ENCODE measurements at places on chromosomes 6 and 20.

GRCh38 chr6:36187446-36187845 lies 9.1 kb upstream of the BRPF3 start:
- no peak for DNase-seq

- no peak for DNase-seq
Measured at GRCh38 chr6:29827579-29828470, at the start of gene HLA-G. Gene HLA-G (plus strand): TSS chr6:29827825. CDS start chr6:29827845, 20 bp downstream.

- DNase-seq, result no peak
Measured at GRCh38 chr6:36695414-36695813, 2.2 kb upstream of the RAB44 start.

GRCh38 chr6:92023410-92023966 lies 1395.9 kb downstream of the EPHA7 start:
- DNase-seq, result no peak

GRCh38 chr6:15616261-15616660 lies 46.6 kb downstream of the DTNBP1 start:
- DNase-seq, result no peak

GRCh38 chr20:58227391-58228102 lies 906 bp downstream of the ANKRD60 start:
- no peak for DNase-seq

DNA sequence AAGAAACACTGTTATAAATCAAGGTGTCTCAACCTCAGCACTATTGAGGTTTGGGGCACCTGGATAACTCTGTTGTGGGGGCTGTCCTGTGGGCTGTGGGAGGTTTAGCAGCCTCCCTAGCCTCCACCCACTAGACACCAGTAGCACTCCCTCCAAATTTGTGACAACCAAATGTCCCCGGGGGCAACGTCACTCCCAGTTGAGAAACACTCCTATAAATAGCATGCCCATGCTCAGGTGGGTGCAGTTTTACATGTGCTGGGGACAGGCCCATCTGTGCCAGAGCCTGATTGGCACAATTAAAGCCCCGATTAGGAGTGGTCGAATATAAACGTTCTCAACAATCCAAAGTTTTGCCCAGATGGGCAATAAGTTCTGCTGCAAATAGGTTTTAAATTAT lies 78.9 kb downstream of the FAM50B start:
- no peak for DNase-seq

GRCh38 chr20:19695081-19695480 lies 63.0 kb upstream of the RIN2 start:
- DNase-seq, result no peak

DNA sequence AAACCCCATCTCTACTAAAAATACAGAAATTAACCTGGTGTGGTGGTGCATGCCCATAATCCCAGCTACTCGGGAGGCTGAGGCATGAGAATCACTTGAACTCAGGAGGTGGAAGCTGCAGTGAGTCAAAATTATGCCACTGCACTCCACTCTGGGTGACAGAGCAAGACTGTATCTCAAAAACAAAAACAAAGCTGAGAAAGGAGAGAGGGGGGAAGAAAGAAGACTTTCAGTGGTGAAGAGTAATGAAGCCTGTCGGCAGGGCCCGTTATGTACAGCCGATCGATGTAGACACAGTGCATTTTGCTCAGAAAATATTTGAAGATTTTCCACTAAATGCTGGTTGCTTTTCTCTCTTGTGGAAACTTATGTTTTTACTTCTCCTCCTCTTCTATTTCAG lies 13.8 kb downstream of the VAPB start:
- DNase-seq, result no peak

DNA sequence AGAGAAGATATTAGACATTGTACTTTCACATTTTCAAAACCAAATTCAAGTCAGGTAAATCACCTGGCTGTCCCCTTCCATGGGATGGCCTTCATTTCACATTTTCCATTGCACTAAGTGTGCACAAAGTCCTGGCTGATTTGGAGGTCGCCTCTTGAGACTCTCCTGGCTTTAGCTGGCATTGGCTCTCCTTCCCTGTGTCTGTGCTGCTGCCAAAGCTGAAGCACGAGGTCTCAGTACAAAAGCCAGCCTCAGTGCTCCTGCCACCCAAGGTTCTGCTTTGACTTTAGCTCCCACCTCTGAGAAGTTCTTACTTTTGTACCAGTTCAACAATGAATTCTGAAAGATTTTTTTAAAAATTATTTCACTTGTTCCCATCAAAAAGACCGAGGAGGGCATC lies 289.2 kb upstream of the CNR1 start:
- DNase-seq, result no peak

GRCh38 chr6:77883851-77884250 lies 231.0 kb downstream of the MEI4 start:
- no peak for DNase-seq

DNA sequence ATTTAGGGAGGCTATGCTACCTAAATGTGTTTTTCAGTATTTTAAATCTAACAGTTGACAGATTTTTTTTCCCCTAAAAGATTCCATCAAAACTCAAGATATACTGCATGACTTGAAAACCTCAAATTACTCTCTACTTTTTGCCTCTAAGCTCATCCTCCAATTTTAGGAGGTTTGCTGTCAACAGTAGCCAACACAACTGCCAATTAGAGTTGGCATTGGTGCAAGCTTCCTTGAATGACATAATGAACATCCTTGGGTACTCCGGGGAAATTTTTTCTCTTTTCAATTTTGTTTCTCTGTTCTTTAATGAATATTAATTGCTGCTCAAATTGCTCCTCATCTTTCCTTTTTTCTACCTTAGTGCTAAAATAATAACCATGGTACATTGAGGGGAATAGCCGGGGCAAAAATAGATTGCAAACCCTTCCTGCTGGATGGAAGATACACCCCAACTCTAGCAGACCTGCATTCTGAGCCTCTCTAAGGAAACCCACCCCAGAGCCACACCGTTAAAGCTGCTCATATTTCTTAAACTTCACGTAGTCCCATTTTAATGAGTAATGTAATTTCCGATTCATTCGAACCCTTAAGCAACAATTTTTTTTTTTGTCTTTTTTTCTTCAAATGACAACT lies 34.3 kb downstream of the SLC22A23 start:
- DNase-seq, result no peak

- no peak for DNase-seq
Measured at GRCh38 chr20:4802527-4802926, 80.8 kb downstream of the PRND start.

- peak; percentile 74 for DNase-seq
Measured at GRCh38 chr20:1870792-1871550, 24.2 kb upstream of the SIRPA start.

DNA sequence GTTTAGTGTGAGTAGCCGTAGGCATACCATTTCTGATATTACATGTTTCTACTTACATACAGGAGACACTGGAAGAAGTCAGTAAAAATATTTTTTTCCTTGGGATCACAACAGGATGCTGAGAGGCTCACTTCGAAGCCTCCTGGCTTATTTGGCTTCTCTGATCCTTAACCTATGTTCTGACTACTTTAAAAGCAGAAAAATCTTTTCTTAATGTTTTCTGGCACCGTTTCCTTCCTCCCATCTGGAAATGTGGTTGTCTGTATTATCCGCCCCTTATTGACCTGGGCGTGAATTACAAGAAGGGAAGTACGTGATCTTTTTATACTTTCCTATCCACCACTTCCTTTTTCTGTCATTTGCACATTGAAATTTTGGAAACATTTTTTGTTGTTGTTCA lies 379.6 kb downstream of the COL12A1 start:
- no peak for DNase-seq

- DNase-seq, result no peak
Measured at GRCh38 chr6:152432758-152433157, 204.4 kb downstream of the SYNE1 start.

DNA sequence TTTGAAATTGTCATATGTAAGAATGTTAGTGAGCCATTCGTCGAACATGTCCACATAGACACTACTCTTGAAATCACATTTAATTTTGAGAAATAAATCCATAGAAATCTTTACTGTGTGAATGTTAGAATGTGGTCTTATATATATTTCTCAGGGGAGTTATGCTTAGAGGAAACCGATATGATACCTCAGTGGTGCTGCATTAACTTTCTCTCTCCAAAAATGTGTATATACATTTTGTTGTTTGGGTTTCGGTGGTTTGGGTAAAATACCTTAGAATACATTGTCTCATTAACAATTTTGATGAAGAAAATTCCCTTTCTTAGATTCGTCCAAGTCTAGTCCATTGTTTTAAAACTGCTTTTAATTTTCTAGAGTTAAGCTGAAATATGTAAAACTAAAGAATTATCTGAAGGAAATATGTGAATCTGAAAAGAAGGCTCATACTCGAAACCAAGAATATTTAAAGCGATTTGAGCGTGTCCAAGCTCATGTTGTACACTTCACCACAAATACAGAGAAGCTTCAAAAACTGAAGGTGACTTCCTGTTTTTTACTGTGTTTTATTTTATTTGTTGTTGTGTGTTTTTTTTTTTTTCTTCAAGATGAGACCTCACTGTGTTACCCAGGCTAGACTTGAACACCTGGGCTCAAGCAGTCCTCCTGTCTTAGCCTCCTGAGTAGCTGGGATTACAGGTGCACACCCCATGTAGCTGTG lies 10.3 kb downstream of the KIZ start:
- DNase-seq, result no peak

GRCh38 chr20:13865156-13865555 lies 80.3 kb downstream of the NDUFAF5 start:
- no peak for DNase-seq

DNA sequence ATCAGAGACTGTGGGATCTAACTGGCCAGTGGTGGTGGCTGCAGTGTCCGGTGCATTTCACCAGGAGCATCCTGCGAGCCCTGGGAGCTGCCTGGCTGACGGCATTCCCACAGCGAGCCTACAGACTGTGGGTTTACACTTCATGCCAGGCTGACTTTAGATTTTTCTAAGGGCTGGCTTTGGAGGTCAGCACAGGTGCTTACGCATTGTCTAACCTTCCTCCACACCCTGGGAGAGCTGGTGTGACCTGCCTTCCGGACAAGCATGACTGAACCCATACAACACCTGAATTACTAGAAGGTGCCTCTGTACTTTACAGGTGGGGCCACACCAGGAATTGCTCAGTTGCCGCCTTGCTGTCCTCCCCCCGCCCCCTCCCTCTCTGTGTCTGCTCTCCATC lies 96.2 kb downstream of the RREB1 start:
- no peak for DNase-seq

GRCh38 chr6:34237722-34238584 lies 1.3 kb downstream of the HMGA1 start:
- peak; percentile 70 for DNase-seq

DNA sequence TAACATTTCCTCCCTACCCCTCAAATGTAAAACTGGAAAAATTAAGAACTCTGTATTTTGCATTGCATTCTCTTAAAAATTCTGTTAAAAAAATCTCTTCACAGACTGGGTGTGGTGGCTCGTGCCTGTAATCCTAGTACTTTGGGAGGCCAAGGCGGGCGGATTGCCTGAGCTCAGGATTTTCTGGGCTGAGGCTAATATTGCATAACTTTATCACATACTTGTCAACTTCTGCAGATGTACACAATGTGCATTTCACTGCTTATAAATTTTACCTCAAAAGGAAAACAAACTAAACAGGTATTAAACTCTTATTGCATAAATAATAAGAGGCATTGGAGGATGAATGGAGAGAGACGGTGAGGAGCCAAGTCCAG lies 21.1 kb downstream of the YTHDF1 start:
- DNase-seq, result no peak

GRCh38 chr20:51135926-51136715 lies 113.2 kb upstream of the KCNG1 start:
- no peak for DNase-seq

GRCh38 chr20:7656687-7657467 lies 283.4 kb downstream of the HAO1 start:
- no peak for DNase-seq

DNA sequence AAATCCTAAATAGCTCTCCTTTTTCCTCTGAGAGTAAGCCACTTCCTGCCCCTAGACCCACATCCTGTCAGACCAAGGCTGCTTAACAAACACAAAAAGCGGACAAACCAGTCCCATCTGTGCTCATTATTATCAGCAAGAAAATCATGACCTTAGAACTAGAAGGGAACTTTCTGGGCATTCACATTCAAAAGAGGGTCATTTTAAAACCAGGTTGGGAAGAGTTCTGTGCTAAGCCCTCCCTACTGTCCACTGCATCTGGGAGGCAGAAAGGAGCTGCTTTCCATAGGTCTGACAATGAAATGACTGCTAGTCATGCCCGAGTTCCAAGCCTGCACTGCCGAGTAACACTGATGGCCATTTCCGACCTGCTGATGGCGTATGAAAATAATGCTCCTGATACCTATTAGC lies 15.4 kb downstream of the EZR start:
- peak; percentile 44 for DNase-seq

DNA sequence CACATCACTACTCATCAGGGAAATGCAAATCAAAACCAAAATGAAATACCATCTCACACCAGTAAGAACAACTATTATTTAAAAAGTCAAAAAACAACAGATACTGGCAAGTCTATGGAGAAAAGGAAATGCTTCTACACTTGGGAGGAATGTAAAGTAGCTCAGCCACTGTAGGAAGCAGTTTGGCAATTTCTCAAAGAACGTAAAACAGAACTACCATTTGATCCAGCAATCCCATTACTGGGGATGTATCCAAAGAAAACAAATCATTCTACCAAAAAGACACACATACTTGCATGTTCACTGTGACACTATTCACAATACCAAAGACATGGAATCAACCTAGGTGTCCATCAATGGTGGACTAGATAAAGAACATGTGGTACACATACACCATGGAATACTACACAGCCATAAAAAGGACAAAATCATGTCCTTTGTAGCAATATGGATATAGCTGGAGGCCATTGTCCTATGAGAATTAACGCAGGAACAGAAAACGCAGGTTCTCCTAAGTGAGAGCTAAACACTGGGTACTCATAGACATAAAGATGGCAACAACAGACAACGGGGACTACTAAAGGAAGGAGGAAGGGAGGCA lies 260.4 kb downstream of the RNGTT start:
- no peak for DNase-seq

DNA sequence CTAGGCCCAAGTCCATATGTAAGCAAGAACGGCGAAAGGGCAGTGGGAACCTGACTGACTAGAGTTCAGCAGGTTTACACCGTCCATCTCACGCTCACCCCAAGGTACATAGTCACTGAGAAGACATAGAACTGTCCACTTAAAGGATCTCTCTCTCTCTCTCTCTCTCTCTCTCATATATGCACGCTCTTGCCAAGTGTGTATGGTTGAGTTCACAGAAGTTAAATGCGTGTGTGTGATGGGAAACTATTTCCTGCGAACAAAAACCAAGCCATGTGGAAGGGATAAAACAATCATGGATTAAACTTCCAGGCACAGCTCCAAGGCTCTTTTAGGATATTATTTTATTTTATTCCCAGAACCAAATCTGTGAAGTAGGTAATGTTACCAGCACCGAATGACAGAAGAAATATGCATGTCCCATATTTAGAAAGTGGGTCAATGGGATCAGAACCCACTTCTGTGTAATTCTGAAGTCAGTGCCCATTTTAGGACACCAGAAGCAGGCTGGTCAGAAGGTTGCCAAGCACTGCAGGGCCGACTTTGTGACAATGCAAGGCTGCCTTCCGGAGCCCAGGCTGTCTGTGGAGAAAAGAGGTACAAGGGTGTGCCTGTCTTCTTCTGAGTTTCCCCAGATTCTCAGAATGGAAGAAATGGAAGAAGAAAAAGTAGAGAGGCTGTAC lies 49.2 kb upstream of the MAP7 start:
- DNase-seq, result no peak

- DNase-seq, result no peak
Measured at GRCh38 chr6:163296835-163297519, 117.5 kb upstream of the QKI start.

All from germinal center (tissue), 1 donor.